ENCODE measurements at places on chromosomes 7 and 10.

DNA sequence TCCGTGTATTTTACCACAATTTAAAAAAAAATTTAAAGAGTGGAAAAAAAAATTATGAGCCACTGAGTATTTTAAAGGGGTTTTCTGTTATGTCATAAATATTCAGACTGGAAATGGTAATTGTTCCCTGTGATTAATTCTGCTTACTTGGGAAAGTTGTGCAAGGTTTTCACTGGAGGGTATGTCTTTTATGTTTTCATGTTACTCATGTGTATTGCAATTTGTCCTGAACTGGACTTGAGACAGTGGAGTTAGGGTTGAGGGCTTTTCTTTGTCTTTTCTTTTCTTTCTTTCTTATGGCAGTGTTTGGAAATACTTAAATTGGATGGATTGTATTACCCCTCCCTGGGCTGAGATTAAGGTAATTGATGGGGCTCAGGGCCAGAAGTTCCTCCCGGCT lies 257.7 kb downstream of the BAMBI start:
- DNase-seq, result no peak

- no peak for DNase-seq
Measured at GRCh38 chr7:16816824-16817223, 12.0 kb upstream of the AGR2 start.

DNA sequence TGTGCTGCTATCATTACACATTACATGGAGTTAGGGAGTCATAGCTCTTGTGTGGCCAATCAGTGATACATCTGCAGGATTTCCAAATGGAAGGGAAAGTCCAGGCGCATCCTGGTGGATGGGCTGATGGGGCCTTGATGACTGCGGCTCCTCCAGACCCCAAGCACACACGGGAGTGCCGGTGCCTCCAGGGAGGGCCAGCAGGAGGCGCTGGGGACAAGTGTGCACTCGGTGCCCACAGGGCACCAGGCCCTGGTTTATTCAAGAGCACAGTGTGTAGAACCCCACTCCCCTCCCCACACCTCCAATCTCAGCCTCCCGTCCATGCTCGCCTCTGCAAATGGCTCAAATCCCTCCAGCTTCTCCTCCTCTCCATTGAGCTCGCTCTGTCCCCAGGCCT lies 243.9 kb downstream of the USP6NL start:
- no peak for DNase-seq

DNA sequence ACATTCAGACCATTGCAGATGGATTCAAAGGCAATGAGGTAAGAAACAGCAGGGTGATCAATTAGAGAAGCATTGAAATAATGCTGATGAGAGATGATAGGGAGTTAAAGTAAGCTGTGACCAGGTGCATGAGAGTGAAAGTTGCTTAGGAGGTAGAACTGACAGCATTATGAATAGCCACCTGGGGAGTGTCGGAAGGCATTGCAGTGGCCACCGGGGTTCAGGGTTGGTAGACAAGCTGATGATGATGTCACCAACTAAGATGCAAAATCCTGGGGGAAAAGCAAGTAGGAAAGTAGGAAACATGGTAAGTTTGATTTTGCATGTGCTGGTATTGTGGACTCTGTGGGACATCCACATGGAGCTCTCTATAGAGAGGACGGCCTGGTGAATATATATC lies 211.9 kb upstream of the ETV1 start:
- DNase-seq, result no peak

DNA sequence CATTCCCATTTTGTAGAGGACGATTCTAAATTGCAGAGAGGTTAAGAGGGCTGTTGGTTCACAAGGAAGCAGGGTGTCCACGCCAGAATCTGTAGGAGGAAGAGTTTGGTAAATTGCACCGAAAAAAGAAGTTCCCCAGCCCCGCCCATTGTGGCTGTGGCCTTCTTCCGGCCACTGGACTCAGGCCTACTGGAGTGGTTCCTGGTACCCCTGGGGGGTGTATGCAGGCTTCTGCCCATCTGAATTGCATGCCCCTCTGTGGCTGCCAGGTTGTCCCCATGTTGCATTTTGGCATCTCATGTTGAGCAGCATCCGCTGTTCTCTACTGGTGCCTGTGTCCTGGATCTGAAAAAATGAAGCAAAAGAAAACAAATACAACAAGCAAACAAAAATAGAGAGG lies 234.2 kb downstream of the WDR11 start:
- no peak for DNase-seq

GRCh38 chr10:60618861-60619260 lies 159.4 kb upstream of the CDK1 start:
- no peak for DNase-seq

GRCh38 chr10:30184397-30185033 lies 125.1 kb upstream of the JCAD start:
- DNase-seq, result peak; percentile 31

DNA sequence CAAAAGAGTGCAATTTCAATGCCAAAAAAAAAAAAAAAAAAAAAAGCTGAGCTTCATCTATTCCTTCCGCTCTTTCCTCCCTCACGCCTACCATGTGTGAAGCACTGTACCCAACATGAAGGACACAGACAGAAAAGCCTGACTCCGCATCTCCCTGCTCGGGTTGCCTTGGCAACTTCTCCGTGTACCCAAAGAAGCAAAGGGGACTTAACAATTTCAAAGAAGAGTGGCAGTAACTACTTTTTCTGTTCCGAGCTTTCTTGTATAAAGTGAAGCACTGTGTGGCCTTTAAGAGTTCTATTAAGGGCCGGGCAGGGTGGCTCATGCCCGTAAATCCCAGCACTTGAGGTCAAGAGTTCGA lies 177.7 kb downstream of the PRKCQ start:
- no peak for DNase-seq

DNA sequence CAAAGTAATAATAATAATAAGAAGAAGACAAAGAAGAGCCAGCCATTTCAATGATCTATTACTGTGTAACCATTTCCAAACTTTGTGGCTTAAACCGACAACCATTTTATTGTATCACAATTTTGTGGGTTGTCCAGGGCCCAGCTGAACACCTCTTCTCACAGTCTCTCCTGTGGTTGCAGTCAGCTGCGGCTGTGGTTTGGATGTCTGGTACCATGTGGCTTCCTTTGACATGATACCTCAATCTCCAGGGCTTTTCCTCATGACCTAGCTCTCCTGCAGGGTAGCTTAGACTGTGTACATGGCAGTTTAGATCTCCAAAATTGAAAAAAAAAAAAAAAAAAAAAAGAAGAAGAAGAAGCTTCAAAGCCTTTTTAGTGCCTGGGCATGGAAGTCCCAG lies 72.6 kb upstream of the NFKB2 start:
- no peak for DNase-seq

GRCh38 chr7:28151965-28152364 lies 28.6 kb downstream of the JAZF1 start:
- peak; percentile 85 for DNase-seq

DNA sequence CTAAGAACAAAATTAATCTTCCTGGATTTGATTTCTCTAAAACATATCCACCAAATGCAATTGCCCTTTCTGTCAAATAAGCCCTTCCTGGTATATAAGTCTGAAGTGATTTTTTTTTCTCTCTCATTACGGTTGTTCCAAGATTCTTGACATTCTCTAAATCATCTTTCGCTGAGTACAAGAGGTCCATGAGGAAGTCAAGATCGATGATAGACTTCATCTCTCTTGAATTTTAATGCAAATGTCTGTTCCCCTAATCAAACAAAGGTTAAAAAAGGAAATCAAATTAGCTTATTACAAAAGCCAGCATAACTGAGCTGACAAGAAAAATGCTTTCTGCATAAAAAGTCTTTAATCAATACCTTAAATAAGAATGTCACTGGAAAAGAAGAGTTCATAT lies 77.4 kb upstream of the ITGB1 start:
- DNase-seq, result no peak

DNA sequence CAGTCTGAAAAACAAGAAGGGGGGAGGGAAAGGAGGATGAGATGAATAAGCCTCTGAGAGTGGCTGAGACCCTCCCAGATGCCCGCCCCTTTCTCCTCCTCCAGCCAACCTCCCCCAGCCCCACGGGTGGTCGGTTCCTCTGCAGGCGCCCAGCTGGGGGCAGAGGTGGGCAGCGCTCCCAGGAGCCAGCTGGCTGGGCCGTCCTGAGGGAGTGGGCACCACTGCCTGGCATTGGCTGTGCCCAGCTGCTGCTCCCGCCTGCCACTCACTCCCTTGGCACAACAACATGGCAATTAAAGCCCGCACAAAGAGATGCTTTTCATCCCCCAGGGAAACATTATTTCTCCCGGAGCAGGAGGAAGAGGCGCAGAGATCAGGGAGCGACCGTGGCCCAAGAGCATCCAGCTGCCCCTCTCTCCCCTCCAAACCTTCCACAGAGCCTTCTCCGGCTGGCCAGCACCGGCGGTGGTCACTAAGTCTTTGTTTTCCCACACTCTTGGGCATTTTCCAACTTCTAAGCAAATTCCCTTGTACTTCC lies 107.2 kb downstream of the SPDYE5 start:
- no peak for DNase-seq

DNA sequence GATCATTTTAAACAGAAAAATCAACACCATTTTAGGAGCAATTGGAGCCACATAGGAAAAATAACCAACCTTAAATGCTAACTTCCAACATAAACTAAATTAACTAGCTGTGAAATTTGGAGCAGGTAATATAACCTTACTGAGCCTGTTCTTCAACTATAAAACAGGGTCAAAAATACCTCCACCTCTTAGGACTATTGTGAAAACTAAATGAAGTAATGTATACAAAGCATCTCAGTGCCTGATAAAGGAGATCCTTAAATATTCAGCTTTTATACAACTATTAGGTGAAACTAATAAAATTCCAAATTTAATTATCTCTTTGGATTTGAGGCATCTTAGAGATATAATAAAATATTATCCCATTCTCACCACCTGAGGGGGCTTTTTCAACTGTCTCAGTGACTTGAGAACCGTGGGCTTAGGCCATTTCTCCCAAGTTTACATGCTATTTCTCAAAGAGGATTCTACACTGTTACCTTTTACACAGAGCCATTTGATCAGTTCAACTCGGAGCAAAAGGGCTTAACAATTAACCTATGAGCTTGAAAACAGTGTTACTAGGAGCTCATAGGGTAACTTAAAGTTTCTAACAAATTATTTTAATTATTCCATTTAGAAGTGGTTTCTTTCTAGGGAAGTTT lies 165.0 kb upstream of the ASAH2 start:
- no peak for DNase-seq

- no peak for DNase-seq
Measured at GRCh38 chr7:7709291-7709690, 9.1 kb downstream of the RPA3 start.

- no peak for DNase-seq
Measured at GRCh38 chr7:32537760-32538159, 42.5 kb downstream of the AVL9 start.

Measured in EH (cell line).